Fibroblast of skin of right quadriceps (primary cell): ENCODE measurements at places on chromosomes 4 and X.
A peak's percentile ranks its signal among the peaks of the same experiment; 100 is the strongest.

DNA sequence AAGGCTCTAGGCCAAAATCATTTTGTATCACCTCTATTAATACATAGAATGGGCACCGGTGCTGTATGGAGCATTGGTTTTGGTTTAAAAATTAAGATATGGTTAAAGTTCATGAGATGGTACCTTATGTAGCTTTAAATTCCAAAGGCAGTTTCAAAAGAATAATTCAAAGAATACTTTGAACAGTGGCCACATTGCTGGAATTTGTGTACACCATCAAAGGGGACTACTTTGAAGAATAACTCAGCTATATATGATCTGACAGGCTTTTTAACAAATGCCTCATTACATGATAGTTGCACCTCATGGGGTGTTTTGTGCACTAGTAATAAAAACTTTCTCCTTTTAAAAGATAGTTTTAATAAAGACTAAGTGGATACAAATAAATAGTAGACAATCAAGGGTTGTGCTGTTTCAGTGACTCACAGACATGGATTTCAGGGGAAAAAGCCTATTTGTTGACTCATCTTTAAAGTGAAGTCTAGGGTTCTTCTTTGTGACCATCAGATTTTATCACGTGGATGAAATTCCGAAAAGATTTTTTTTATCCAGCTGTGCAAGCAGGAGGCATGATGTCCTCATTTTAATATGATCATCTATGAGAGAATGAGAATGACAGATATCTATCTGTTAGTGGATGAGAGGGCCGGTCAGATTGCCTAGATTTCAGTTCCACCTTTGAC, 12.8 kb downstream of the MTM1 start:
- peak; percentile 77 for DNase-seq

GRCh38 chrX:119237562-119237942, 1.5 kb downstream of the PGRMC1 start:
- no peak for DNase-seq

DNA sequence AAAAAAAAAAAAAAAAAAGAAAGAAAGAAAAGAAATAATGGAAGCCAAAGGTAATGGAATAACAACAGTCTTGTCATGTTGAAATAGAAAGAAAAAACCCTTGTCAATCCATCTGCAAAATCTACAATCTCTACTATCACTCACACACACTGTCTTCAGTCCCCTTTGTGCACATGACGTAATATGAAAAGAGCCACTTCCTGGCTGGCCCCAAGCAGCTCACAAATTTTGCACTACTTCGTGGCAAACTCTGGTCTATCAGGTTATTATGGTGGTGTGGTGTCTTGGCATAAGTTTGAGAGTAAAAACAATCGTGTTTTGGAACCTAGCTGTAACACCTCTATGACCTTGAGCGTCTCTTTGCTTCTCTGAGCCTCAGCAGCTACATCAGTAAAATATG, 8.3 kb upstream of the AFAP1 start:
- DNase-seq: no peak

DNA sequence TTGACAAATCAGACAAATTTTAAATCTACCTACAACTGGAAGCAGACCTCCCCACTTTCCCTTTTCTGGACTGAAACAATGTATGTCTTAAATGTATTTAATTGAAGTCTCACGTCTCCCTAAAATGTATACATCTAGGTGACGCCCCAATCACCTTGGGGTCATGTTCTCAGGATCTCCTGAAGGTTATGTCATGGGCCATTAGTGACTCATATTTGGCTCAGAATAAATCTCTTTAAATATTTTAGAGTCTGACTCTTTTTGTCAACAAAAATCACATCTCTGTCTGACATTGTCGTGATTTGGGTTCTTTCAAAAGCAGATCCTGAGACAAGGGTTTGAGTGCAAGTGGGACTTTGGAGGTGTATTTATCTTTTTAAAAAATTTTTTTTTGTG, 26.2 kb upstream of the BOD1L1 start:
- no peak for DNase-seq

DNA sequence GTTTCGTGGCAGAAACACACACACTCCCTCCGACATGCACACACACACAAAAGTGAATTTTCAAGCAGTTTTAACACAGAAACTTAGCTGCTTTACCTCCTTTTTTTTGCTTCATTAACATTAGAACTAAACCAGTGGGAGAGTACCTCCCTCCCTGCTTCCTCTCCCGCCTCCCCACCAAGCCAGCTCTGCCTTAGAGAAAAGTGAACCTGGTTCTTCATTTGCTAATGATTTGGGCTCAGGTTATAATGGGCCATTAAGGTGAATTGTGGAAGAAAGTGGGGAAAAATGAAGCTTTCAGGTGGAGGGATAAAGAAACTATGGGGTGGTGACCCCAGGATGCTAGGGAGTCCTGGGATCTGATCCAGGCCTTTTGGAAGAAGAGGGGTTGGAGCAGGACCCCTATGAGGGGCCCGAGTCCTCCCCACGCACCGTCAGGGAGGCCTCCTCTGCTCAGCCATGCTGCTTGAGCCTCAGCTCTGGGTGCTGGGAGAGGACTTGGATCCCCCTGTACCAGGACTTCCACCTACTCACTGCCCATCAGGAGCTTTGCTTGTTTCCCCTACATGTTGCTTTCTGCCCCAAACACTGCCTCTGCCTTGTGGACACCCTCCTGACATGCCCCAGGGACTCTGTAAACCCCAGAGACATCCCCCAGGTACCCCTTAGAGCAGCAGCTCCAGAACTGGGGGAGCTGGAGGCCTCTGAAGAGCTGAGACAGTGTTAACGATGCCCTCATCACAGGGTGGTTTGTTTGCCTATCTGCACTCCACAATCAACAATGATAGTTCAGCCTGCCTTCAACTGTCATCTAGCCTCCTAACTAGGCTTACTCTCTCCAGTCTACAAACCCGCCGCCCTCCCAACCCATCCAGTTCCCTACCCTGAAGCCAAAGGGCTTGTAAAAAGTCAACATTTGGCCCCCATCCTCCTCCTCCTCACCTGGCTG, 6.5 kb upstream of the JADE1 start:
- no peak for DNase-seq

DNA sequence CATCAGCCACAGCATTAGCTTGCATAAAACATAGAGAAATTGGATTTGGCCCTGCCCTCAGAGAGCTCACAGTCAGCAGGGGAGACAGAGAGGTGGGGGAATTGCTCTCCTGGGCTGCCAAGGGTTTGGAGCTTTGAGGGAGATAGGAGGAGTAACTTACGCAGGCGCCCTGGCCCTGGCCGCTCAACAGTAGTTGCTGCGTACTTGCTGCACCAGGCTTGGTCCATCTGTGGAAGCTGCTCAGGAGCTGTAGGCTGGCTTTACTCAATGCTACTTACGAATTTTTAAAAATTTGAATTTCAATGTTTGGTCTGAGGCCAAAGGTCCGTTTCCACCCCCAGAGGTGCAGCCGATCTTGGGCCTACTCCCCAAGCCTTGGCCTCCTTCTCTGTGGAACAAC, 83.3 kb downstream of the CPZ start:
- DNase-seq: no peak

GRCh38 chrX:19739683-19740082, 147.7 kb downstream of the SH3KBP1 start:
- peak; percentile 73 for DNase-seq

DNA sequence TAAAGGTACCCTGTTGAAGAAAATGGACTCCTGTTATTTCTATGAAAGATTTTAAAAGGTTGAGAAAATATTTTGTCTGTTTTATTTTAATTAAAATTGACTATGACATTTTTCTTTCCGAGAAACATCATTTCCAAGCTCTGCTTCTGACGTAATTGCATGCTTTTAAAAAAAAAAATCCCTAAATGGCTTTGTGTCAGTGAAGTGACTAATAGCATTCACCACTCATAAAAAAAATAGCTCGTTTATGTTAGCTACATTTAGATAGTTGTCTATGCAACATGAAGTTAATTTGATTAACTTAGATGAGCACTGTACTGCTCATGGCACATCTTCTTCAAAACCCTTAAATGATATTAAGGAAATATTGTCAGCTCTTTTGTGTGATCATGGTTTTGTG, 105.1 kb upstream of the KLHL13 start:
- DNase-seq: no peak

- no peak for DNase-seq
Observed at GRCh38 chrX:43002526-43003203, 224.7 kb upstream of the PPP1R2C start.

DNA sequence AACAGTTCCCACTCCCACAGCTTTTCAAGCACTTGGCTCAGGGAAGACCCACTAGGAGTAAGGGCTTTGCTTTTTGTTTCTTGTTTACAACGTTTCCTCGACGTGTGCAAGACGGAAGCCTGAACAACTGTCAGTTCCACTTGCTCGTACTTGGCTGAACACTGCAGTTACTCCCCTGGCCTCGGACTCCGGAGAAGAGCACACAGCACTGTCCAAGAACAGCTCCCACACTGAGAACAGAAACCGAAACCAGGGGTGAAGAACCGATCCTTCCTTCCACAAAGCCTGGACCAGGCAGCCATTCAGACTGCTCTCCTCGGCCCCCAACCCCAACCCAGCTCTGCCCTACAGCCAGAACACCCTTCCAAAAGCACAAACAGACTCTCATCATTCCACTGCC, 25.5 kb downstream of the IRF2 start:
- DNase-seq: peak; percentile 9

DNA sequence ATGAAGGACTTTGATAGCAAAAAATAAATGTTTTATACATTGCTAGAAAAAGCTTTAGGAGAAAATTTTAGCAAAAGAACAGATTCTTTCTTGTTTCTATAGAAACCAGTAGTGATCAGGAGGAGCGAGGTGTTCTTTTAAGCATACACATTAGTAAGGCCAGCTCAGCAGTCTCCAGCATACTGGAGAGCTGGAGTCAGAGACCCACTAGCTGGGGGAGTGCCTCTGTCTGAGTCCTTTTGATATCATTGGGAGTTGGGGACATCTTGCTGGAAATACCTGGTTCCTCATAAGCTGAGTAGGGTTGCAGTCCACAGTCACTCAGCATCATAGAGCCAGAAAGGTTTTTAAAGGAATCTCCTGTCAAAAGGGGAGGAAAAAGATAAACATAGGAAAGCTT, 67.4 kb downstream of the AFF2 start:
- peak; percentile 10 for DNase-seq
